Testis (tissue), 5 donors: ENCODE measurements at places on chromosomes 7 and 10.
A peak's percentile ranks its signal among the peaks of the same experiment; 100 is the strongest.

DNA sequence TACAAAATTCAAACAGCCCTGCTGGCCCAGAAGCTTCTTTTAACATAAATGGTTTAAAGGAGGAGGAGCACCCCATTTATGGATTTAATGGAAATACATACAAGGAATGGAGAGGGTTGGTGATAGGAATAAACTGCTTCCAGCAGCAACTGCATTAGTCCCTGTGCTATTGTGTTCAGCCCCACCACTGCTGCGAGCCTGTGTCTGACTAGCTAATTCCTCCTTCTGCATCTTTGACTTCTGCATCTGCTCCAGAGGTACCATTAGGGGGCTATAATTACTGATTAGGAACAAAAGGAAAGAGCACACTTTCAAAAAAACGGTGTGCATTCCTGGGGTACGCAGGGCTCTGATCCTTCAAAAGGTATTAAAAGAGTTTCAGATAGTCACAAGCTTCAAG lies 24.8 kb downstream of the CDCA7L start:
- no peak for DNase-seq

GRCh38 chr7:27922907-27923641 lies 183.1 kb downstream of the TAX1BP1 start:
- DNase-seq, result no peak

DNA sequence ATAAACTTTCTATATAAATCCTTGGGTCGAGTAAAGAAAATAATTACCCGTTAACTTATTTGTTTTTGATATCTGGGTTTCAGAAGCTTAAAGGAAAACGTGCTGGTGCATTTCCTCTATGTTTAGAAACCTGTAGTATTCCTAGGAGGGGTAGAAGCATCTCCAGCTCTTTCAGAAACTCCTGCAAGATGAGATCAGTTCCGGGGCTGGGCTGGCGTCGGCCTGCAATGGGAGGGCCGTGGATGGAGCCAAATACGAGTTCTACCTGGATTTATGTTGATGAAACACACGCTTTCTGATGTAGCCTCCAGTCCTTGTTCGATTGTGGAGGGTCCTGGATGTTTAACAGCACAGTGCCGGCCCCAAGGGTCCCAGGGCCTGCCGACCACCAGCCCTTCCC lies 35.8 kb upstream of the DIP2C start:
- no peak for DNase-seq

DNA sequence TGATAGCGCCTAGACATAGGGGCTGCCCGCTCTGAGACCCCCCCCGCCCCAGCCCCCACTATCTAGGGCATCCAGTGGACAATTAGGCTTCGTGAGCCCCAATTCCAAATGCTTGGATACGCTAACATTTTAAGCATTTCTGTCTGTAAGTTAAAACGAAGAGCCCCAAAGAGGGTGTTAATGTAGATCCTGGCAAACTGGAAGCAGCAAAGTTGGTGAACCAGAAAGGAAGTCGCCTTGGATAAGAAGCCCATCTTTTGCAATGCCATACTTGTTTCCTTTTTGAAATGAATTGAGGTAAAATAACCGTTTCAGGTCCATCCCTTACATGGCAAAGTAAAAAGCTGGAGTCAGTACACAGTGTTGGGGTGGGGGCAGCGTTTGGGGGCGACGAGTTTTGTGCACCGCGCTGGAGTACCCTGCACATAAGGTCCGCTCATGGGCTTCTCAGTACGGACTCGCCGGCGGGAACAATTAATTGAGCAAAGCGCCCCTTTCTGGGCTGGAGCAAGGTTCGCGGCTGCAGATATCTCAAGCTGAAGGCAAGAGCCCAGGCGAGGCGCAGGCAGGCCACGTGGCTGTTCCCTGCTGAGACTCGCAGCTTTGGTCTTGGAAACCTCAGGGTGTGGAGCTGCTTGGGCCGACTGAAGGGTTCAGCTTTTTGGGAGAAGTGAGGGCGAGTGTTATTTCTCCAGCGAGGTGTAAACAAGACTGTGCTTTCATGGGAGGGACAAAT lies 1.4 kb upstream of the TWIST1 start:
- no peak for DNase-seq

DNA sequence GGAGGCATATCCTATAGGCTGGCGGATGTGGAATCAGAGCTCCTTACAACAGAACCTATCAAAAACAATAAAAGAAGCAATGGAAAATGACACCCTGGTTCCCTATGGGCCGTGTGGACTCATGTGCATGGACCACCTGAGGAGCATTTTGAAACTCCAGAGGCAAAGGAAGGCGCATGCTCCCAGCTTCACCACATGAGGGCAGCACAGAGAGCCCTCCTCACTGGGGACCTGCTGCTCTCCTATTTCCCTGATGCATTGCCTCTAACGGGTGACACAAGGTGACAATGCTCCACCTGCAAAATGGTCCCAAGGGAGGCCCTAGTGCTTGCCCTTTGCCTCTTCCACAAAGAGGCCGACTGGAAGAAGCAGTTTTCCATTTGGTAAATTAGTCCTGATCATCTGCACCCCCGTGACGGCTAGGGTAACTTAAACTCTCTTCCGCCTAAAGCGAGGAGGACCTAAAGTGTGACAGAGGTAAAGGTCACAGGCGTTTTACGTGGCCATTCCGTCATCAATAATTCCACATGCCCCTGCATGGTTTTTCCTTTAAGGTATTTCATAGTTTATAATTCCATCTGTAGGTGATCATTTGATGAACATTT lies 67.7 kb downstream of the GPAM start:
- peak; percentile 65 for DNase-seq

DNA sequence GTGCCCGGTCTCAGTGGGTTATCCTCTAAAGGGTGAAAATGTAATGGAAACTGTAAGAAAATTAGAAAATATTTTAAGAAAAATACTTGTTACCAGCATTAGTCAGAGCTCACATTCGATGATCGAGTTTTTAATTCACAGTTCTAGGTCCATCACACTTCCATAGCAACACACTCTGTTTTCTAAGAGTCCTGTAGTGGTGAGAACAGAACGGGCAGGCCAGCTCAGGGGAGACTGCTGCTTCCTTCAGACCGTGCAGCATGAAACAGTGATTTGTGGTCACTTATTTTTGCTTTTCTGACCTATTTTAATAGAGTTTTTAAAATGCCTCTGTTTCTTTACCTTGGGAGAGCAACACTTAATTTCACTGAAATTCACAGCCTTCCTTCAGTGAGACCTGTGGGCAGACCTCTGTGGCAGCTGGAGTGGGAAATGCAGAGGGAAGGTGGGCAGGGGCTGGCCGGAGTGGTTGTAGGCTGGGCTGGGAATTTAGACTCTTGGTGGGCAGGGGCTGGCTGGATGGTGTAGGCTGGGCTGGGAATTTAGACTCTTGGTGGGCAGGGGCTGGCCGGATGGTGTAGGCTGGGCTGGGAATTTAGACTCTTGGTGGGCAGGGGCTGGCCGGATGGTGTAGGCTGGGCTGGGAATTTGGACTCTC lies 1.5 kb downstream of the SUN1 start:
- DNase-seq, result no peak

- no peak for DNase-seq
Observed at GRCh38 chr10:27717224-27717623, 28.4 kb downstream of the MKX start.

GRCh38 chr10:74419958-74420375 lies 268.9 kb downstream of the ADK start:
- DNase-seq, result no peak

- DNase-seq, result no peak
Observed at GRCh38 chr10:17066000-17066399, 63.6 kb downstream of the CUBN start.

DNA sequence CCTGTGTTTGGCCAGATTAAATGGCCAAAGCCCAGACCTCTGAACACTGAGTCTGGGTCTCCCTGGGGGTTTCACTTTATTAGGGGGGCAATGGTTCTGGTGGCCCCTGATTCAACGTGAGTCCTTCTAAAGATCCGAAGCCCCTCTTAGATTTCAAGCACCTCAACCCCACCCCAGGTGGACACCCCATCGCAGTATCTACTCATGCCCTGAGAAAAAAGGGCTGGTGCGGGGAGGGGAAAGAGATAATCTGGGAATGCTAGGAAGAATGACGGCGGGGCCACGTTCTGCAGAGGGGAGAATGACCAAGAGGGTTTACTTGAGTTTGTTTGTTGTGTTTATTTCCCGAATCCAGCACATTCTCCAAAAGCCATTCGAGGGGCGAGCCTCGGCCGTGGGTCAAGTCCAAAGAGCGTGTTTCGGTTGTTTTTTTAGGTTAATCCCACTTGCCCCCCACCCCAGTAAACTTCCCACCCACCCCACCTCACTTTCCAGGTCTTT lies 832 bp downstream of the PDLIM1 start:
- no peak for DNase-seq

DNA sequence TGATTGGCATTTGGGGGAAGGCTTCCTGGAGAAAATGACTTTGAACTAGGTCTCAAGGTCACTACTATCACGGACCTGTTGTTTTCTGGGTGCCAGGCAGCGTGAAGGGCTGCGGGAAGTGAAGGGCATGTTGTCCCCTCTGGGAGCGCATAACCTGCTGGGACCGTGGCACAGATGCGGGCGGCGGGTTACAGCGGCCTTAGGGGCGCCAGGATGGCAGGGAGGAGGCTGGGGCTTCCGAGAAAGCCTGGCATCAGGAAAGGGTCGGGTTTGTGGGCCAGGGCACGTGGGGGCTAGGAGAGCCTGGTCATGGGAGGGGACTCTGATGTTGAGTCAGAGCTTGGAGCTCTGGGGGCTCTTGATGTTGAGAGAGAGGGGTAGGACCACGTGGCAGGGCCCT lies 6.1 kb downstream of the SLC4A2 start:
- no peak for DNase-seq

- DNase-seq, result no peak
Observed at GRCh38 chr10:104681485-104681884, 40.4 kb downstream of the SORCS3 start.

DNA sequence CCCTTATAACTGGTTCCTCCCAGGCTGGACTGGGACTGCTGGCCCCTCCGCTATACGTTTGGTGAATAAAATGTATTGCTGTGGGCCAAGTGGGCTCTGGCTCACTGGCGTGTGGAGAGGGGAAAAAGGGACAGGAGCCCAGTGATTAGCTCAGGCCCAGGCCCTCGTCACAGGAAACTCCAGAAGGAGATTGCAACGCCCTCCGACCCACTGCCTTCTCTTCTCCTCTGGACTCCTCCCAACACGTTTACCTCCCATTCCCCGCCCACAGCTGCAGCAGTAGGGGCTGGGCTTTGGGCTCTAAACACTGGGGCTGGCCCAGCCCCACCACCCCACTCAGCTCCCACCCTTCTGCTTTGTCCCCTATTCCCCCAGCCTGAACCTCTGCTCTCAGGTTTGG lies 173.9 kb downstream of the NEURL1 start:
- no peak for DNase-seq

DNA sequence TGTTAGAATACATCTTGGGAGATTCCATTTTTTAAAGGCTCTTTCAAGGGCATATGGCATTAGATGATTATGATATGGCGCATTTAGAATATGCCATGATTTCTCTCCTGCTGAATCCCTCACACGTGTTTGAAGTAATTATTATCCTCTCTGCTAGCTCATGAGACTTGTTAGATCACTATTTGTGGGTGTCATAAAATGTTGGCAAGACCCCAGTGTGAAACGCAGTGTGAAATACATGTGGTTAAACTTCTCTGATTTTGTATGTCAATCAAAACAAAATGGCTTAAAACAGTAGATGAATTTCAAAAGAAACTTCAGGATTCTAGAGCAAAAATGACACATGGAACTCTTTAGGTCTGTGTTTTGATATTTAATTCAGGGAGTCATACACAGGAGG lies 560.8 kb downstream of the AUTS2 start:
- no peak for DNase-seq

GRCh38 chr7:87060288-87060537 lies 759 bp upstream of the ELAPOR2 start:
- no peak for DNase-seq

DNA sequence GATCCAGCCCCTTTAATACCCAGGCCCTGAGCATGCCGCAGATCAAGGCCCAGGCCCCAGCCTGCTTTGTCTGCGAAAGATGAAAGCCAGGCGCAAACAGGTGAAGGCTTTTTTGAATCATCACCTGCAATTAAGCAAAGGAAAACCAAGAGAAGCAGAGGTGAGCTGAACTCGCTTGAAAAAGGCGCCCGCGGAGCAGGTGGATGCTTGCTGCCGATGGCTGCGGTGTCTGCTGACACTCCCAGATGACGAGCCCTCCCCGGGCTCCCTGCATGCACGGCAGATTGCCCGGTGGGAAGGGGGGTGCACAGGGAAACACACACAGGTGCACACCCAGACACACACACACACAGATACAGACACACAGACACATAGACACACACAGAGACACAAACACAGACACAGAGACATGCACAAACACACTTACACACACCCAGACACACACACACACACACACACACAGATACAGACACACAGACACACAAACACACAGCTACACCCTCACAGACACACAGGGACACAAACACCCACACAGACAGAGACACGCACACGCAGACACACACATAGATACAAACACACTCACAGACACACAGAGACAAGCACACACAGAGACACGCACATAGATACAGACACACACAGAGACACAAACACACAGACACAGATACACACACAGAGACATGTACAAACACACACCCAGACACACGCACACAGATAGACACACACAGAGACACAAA lies 142.6 kb upstream of the RNF32 start:
- no peak for DNase-seq

DNA sequence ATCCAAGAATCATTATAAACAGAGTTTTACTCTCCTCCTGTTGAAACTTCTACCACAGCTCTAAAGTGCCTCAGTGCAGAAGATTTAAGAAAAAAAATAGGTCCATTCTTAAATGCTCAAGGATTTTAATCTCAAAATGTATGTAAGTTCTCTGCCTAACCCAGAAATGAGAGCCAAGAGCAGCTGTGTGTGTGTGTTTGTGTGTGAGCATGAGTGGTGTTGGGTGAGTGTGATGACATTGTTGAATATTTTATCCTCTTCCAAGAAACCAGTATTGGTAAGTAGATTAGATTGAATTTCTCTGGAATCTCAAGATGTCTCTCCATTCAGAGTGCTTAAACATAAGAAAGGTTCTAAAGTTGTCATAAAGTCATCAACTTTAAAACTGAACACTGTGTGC lies 363.6 kb upstream of the NFE2L3 start:
- DNase-seq, result no peak

DNA sequence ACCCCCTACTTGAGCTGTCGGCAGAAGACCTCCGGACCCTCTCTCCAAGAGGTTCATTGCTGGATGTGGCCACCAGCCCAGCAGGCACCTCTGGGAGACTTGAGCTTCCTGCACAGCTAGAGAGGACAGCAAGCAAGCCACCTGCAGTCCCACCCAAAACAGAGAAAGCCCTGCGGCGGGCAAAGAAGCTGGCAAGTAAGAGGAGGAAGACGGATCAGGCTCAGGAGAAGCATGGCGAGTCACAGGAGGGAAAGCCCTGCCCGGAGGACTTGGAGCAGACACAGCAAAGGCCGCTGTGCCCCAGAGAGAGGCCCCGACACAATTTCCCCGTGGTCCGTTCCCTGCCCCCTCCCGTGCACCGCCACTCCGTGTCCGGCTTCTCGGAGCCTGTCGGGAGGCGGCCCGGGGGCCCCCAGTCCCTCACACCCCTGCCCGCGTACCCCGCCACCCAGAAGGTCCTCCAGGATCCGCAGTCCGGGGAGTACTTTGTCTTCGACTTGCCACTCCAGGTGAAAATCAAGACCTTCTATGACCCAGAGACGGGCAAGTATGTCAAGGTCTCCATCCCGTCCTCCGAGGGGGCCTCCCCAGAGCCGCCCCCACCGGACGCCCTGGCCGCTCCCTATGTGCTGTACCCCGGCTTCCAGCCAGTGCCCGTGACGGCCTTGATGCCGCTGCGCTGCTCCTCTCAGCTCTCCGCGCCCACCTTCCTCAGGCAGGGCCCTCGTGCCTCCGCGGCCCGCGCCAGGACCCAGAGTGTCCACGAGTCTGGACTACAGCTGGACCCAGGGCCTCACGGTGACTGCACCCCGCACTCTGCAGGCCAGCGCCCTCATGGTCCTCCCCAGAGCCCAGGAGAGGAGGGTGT lies 27.2 kb downstream of the C10orf71 start:
- no peak for DNase-seq
